Ammon's horn (tissue), 1 donor: ENCODE measurements at places on chromosomes 16 and 17.
A peak's percentile ranks its signal among the peaks of the same experiment; 100 is the strongest.

GRCh38 chr16:82368041-82368440, 198.0 kb upstream of the MPHOSPH6 start:
- DNase-seq = peak; percentile 80

GRCh38 chr16:85661740-85662481, 26.8 kb downstream of the GINS2 start:
- no peak for DNase-seq

DNA sequence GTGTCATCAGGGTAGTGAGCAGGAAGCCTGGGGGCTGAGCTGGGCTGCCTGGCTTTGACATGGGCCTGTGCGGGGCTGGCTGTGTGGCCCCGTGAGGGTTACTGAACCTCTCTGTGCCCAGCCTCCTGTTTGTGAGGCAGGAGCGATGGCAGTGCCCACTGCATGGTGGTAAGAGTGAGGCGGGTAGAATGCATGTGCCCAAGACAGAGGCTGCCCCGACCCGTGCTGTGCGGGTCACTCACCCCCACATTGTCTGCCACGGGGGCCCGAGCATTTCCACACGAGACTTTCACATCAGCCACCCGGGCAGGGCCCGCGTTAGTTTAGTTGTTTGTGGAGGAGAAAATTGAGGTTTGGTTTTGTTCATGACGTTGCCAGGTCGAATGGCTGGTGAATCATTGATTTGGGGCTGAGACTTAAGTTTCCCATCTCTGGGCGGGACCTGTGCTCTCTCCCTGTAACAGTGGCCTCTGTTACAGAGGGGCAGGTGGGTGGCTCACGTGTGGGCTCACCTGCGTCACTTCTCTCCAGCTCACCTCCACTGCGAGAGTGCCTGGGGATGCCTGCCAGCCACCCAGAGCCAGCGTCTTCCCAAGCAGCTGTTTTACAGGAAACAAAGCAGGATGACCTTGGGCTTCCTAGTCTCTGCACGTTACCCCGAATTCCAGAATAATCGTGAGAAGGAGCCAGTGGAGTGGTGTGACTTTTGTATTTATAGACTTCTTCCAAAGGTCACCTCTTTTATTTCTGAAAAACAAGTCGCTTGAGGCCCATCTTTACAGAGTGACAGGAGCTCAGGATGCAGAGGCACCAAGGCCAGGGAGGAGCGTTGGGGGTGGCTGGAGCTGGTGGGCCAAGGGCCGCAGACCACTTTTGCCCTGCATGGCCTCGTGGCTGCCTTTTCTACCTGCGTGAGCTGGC, 150.6 kb downstream of the RPTOR start:
- no peak for DNase-seq

GRCh38 chr17:16818340-16818739, 128.3 kb downstream of the CCDC144A start:
- no peak for DNase-seq

- no peak for DNase-seq
These were observed 26.1 kb upstream of the TAC4 start for GRCh38 chr17:49873926-49874325.

DNA sequence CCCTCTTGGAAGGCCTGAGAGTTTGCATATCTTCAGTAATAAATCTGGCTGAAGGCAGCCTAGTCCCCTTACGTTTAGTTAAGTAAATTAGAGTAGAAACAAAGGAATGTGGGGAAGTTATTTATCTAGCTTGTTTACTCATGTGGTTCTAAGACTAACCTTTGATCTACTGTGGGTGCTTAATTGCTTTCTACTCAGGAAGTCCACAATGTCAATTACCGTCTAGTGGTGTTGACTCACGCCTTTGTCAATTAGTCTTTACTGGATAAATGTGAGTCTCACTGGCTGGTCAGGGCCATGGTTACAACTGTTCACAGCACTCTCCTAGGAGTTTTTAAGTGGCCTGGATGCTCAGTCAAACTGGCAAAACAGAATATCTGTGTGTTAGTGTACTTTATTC, 2338.4 kb downstream of the TP53TG3F start:
- no peak for DNase-seq

DNA sequence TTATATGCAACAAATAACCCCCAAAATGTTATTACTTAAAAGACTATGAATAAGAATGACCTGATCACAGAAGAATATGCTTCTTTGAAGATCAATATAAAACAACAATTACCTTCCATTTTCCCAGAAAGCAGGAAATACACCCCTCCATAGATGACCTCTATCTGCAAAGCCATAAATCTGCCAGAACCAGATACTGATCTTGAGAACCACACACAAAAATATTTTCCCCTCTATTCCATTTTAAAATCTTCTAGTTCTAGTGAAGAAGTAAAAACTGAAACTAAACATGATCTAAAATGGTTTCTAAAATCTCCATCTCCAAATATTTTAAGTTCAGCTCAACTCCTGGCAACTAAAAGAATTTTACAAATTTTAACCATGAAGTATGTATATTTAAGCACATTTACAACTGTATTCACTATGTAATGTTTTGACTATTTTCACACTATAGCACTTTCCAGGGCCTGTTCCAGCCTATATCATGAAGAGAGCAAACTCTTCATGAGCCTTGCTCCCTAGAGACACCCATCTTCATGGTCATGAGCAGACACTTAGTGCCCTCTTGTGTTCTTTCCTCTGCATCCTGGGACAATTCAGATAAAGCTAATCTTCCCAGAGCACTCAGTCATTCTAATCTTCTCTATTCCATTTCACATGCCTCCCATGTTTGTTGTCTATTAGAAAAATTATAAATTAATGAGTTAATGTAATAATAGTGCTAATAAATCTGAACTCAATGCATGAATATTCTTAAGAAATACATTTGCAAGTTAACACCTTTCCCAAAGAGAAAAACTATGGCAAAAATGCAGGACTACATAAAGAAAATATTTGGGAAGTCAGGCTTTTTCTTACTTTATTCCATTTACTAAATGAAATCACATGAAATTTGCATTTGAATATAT, 87.0 kb downstream of the HELZ start:
- peak; percentile 60 for DNase-seq

DNA sequence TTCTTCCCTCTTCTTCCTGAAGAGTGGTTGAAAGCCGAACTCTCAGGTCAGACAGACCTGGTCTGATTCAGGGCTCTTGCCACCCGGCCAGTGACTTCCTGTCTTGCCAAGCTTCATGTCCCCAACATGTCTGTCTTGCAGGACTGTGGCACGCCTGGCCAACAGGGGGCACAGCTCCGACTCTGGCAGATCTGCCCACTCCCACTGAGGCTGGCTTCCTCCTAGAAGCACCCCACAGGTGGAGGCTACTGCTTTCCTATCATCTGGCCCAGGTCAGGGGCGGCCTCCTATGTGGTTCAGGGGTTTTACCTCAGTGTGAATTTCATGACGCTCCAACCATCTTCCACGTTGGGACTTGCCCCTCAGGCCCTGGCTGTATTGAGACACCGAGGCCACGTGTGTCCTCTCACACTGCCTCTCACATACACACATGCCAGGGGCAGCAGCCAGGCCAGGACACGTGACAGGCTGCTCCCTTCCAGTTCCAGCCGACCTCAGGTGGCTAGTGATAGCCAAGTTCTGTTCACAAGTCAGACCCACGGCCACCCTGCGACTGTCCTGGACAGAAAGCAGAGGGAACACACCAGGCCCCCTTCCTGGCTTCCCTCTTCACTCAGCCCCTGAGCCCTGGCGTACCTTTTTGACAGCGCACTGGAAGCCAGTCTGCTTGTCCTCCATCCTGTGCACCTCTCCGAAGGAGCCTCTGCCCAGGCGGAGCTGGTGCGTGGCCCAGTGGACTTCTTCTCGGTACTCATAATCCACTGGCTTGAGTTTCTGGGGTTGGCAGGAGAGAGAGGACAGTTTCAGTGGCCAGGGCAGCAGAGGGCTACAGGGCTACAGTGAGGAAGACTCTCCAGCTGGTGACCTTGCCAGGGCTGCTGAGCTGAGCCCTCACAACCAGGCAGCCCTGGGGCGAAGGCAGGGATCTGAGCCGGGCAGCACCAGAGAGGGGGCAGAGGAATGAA, 22.6 kb upstream of the SPATA32 start:
- no peak for DNase-seq
